ENCODE measurements at places on chromosomes 2 and 18.

- DNase-seq: no peak
Measured at GRCh38 chr2:102256276-102256675, 55.1 kb upstream of the IL1RL1 start.

DNA sequence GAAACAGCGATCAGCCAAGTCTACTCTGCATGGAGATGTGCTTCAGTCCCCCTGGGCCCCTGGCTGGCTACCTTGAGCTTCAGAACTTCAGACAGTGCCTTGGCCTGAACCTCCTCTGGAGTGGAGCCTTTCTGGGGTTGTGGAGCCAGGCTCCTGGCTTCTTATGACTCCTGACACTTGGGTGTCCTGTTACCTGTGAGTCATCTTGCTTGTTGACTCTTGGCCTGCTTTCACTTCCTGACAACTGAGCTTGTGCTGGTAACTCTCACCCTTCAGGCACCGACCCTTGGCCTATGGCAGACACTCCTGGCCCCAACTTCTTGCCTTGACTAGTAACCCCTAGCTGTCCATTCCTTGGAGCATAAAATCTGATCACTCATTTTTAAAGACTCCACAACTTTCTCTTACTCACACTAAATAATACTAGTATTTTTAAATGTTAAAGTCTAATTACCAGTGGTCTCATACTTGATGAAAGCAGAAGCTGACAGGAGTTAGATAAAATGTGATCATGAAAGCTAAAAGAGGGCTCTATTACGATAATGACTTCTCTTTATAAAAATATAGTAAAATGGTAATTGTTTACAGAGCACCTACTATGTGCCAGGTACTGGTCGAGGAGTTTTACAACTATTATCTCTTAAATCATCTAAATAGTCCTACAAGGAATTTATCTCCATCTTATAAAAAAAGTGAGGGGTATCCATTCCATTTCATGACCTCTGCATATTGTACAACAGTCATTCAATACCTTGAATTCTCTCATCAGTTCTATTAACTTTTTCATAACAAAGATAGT, 46.3 kb upstream of the VIT start:
- no peak for DNase-seq

GRCh38 chr2:124261456-124261855, 236.4 kb downstream of the CNTNAP5 start:
- no peak for DNase-seq

DNA sequence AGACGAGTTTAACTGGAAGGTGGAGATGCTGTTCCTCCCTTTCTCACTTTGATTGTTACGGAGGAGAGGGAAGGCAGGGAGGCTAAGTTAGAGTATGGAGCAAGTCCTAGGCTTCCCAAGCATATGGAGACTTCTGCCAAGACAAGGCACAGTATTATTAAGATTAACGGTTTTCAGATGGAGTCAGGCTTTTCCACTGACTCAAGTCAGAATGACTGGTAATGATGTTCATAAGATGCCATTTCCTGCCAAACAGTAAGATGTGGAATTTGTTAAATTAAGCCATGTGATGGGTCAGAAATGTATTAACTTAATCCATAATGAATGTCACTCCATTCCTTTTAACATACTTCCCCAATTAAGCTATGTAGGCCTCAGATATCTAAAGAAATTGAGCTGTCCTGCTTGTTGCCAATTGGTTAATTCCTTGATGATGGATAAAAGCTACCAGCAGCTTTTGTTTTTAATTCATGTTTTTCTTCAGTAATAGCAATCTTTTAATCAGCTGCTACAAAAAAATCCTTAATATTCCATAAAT, 383.7 kb downstream of the ZNF521 start:
- DNase-seq: no peak

GRCh38 chr2:28972778-28973335, 8.2 kb upstream of the TOGARAM2 start:
- no peak for DNase-seq

DNA sequence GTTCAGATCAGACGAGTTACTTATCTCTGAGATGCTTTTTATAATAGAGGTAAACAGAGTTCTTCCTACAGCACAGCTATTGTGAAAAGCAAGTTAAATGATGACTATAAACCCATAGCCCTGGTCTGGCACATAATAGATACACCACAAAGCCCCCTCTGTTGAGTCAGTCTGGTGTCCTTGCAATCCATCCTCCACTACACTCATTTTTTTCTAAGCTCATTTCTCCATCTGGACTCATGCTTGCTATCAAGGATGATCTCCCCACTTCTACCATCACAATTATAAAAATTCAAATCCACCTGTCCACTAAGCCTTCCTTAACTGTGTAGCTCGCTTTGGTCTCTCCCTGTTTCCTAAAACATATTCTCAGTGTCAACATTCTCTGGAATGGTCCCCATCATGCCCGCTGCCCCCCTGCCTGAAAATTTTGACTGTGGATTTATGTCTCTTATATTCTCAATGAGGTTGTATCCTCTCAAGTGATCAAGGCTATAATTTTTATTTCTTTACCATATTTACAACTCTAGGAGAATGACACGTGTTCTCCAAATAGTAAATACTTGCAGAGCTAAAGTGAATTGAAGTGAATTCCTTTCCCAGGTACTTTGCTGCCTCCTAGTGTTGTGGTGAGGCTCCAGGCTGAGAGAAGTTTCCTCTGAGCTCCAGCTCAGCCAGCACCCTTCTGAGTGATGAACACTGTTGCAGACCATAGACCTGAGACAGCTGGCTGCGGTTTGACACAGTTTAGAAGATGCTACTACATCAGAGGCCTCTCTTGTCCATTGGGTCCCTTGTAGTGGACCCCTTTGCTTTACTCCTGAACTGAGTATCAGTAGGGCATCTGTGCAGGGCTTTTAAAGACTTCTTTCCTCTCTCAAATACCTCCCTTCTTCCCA, 108.7 kb downstream of the DPP10 start:
- no peak for DNase-seq

Data from activated CD8-positive, alpha-beta memory T cell treated with anti-CD3 and anti-CD28 coated beads for 48 hours (primary cell).